ENCODE measurements at places on chromosomes 5 and 9.

GRCh38 chr9:133323991-133324703 lies 11.8 kb downstream of the SURF6 start:
- no peak for DNase-seq

DNA sequence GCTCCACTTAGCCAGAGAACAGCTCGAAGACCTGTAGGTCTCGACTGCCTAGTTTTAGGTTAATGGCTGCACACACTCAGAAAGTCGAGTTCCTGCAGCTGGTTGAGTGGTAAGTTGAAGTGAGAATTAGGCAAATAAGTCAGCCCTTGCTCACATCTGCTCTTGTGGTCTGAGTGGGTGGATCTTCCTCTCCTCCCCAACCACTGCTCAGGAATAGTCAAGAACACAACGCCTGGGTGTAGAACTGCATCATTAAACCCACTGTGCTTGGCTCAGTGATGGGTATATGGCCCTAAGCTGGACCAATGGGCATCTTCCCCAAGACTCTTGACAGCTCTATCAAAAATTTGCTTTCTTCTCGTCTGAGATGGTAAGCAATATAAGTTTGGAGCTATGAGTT lies 20.9 kb upstream of the ADAM19 start:
- no peak for DNase-seq

GRCh38 chr9:81423589-81424326 lies 265.6 kb downstream of the TLE1 start:
- DNase-seq: no peak

- no peak for DNase-seq
Observed at GRCh38 chr5:35066260-35066795, 18.6 kb upstream of the AGXT2 start.

- no peak for DNase-seq
Observed at GRCh38 chr5:43171926-43172325, 20.1 kb upstream of the NIM1K start.

DNA sequence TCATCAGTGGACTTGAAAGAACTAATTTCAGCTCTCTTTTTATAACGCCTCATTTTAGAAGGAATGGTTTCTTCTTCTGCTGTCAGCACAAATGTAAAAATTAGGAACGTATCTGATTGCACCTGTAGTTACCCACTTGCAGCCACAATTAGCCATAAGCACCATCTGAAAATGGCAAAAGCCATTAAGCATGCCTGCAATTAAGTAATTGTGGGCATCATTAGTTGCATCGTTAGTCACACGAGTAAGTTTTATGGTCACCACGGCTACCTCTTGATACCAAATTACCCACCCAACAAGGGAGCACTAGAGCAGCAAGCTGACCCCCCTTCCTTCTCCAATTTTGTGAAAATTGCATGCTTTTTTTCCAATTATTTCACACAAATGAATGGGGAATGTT lies 25.8 kb upstream of the SLC44A1 start:
- DNase-seq: no peak

DNA sequence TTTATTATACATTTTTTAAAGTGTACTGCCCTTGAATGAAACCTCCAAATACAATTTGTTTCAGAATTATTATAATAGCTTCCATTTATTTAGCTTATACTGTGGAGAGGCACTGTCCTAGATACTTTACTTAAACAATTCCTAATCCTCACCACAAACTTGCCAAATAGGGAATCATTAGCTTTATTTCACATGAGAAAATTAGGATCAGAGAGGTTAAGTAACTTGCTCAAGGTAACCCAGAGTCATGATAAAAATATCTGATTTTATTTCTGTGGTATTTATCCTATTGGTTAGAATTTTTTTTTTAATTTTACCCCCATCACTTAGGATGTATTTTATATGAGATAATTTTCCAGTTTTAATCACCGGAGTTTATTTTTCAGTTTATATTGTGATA lies 78.4 kb downstream of the ADGRV1 start:
- no peak for DNase-seq

DNA sequence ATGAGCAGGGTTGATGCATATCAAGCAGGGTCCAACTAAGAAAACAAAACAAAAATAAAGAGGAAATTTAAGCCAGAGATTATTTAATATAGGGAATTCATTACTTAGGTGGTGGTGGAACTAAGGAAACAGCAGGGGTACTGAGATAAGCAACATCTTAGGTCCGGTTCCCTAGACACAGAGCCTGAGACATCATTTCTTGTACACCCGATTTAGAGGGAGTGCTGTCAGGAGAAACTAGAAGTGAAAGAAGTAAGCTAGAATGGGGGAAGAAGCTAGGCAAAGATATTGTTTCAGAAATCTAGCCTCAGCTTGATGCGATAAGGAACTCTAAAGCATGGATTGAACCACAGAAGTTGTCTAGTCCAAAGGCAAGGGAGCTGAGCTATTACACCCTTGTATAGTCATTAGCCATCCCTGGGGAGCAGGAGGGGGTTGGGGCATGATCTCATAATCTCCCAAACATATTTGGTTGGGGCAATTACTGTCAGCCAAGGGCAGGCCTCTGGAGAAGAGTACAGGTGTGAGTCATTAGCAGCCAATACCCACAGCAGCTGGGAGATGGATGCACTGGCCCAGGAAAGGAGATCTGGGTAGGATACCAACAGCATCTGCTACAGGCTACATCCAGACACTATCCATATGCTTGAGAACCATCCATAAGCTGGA lies 194.5 kb downstream of the ARL15 start:
- DNase-seq: peak; percentile 31

DNA sequence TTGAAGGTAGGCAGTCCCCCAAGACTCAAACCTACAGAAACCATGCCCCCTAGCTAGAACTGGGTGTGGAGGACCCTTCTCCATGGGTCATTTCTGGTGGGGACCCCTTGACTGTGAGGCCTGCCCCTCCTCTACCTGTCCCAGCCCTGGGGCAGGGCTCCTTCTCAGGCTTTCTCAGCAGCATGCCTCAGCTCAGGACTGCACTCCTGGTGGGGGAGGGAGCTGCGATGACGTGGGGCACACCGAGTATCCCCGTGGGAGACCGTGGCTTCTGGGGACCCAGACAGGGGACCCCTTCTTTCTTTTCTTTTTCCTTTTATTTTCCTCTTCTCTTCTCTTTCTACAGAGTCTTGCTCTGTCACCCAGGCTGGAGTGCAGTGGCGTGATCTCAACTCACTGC lies 27.0 kb upstream of the PITX1 start:
- DNase-seq: no peak

- DNase-seq: no peak
Observed at GRCh38 chr9:130444565-130445221, at the start of gene ASS1. ASS1 (plus strand) TSS chr9:130444961; CDS start chr9:130452229, 7,268 bp downstream.

- DNase-seq: no peak
Observed at GRCh38 chr9:79240774-79241173, 331.0 kb upstream of the TLE4 start.

- no peak for DNase-seq
Observed at GRCh38 chr9:134136118-134136995, 475 bp downstream of the WDR5 start.

- peak; percentile 35 for DNase-seq
Observed at GRCh38 chr9:17630531-17630949, 51.7 kb downstream of the SH3GL2 start.

GRCh38 chr9:93169444-93169843 lies 14.5 kb upstream of the WNK2 start:
- no peak for DNase-seq

- DNase-seq: no peak
Observed at GRCh38 chr5:15794052-15794985, 294.3 kb downstream of the FBXL7 start.

DNA sequence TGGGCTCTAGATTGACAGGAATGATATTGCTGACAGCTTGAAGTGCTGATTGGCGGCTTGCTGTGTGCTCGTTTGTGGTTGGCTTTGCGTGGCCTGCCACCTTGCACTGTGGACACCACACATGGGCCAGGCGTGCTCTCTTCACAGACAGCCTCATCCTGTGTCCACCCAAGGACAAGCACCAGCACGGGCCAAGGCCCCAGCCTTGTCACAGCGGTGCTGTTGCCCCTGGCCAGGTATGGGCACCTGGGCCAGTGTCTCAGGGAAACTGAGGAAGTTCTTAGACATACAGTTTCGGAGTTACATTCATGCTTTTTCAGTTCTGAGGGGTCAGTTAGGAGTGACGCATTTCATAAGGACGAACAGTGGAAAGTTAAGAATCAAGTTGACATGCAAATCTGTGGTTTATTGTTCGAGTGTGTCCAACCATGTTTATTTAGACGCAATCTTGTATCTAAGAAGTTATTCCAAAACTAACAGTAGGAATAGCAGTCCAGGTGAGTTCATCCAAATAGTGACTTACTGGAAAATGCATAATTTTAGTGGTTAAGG lies 125.9 kb downstream of the EHMT1 start:
- DNase-seq: no peak

- DNase-seq: peak; percentile 31
Observed at GRCh38 chr9:100472788-100473275, at the start of gene TMEFF1. TMEFF1 (plus strand) TSS chr9:100473149; CDS start chr9:100473545, 396 bp downstream.

- peak; percentile 92 for DNase-seq
Observed at GRCh38 chr9:95088421-95089161, 228.9 kb downstream of the FANCC start.

- no peak for DNase-seq
Observed at GRCh38 chr9:89364666-89365531, 46.6 kb downstream of the SECISBP2 start.
